ENCODE measurements at places on chromosomes 4 and X.

GRCh38 chr4:110415041-110415440 lies 60.9 kb upstream of the ENPEP start:
- DNase-seq = no peak

DNA sequence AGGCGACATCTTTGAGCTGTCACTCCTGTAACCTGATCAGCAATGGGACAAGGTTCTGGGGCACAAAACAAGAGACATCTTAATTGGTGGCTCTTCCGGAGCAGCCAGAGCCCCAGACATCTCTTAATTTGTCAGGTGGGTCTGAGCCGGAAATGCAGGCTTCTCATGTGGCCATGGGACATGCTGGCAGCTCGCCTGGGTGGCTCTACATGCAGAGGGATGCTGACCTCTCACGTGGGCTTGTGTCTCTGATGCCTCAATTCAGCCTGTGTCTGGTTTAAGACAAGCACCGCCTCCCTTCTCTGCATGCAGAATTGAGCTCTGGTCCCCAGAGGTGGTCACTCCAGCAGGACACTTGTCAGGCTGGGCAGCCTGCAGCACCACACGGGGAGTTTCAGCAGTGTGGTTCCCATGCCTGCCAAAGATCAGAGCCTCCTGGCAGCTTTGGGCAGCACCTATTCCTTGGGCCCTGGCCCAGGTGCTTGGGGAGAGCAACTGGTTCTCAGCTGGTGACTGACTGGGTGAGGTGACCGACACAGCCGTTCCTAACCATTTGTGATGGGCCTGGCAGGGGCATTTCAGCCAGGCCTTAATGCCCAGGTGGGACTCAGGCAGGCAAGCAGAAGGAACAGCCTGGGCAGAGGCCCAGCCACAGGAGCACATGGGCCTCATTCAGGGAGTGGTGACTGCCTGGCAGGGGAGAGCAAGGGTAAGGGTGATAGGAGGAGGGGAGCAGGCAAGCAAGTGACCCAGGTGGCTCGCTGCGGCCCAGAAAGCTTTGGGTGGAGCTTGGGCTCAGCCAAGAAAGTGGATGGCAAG lies 53.4 kb downstream of the HMX1 start:
- no peak for DNase-seq

DNA sequence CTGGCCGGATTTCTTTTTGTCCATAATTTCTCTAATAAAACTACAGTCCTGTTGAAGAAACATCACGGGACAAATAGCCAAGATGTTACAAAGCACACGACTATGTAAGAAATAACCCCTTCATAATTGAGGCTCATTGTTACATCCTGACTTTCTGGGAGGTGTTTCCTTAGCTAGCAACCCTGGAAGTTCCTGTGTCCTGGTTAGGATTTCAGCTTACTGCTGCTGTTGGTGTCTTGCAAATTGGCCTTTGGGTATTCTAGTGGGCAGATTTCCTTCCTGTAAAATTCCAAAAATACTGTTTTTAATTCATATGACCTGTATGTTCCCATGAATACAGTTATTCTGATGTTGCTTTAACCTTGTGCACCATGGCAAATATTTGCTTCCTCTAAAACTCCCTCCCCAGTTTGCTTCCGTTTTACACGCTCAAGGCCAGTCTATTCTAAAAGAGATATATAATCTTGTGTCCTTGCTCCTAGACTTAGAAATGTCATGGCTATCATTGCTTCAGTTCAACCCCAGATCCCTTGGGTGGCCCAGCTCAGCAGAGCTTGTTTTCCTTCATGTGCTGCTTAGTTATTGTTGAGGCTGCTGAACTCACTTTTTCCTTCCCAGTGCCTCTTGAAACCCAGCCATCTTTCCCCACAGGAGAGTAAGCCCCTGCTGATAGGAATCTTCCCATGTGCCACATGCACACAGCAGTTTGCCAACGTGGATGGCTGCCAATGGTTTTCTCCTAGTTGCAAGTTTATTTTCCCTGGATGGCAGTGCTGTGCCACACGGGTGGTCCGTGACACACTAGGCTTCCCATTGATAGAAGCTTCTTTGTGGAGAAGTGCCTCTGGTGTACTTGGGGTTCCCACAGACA lies 75.8 kb downstream of the TSPAN7 start:
- DNase-seq = no peak

DNA sequence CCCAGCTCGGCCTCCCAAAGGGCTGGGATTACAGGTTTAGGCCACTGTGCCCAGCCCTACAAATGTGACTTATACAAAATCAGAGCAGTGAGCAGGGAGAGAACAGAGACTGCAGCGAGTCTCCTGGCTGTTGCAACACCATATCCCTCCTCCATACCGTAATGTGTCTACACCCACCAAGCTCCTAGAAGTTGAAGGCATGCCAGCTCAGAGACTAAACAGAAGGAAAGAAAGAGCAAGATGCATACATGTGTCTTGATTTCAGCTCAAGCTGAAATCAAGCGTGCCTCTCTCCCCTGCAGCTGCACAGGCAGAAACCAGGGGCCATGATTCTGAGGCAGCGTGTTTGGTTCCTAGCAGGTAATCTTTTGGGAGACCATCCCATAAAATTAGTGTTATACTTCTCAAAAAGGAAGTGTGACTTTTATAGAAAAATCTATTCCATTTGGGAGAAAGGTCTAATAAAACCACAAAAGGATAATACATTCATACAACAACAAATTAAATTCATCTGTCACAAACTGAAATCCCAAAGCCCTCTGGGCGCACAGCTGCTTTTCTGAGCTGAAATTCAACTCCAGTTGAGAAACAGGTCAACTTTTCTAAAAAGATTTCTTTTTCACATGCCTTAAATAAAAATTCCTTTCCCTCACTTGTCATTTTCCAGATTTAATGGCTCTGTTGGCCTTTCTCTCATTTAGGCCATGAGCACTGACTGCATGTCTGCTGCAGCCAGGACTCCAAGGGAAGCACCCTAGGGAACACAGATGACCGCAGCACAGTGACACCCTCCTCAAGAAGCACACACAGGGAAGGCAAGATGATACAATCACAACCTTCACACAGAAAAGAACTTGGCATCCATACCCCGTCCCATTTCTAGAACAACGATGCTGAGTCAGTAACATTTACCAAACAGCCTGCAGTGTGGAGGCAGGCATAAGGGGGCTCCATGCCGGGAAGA lies 34.4 kb downstream of the AFAP1 start:
- no peak for DNase-seq

DNA sequence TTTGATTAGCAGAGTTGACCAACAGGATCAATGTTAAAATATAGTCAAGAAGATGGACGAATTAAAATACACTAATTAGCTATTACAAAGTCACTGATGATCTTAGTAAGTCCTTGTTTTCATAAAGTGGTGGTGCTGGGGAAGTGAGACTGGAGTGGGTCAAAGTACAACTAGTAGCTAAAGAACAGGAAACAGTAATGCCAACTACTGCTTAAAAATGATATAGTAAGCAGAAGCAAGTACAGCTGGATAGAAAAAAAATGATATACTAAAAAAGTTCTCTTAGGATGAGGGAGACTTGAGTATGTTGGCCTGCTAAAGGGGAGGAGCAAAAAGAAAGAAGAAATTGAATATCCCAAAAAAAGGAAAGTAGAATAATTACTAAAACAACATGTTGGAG lies 580.8 kb upstream of the FTHL17 start:
- no peak for DNase-seq

GRCh38 chr4:147526272-147526654 lies 45.4 kb downstream of the EDNRA start:
- DNase-seq = no peak

- DNase-seq = no peak
Measured at GRCh38 chrX:118976599-118977340, 2.4 kb downstream of the LONRF3 start.

- no peak for DNase-seq
Measured at GRCh38 chr4:60020389-60020788, 1179.7 kb upstream of the ADGRL3 start.

DNA sequence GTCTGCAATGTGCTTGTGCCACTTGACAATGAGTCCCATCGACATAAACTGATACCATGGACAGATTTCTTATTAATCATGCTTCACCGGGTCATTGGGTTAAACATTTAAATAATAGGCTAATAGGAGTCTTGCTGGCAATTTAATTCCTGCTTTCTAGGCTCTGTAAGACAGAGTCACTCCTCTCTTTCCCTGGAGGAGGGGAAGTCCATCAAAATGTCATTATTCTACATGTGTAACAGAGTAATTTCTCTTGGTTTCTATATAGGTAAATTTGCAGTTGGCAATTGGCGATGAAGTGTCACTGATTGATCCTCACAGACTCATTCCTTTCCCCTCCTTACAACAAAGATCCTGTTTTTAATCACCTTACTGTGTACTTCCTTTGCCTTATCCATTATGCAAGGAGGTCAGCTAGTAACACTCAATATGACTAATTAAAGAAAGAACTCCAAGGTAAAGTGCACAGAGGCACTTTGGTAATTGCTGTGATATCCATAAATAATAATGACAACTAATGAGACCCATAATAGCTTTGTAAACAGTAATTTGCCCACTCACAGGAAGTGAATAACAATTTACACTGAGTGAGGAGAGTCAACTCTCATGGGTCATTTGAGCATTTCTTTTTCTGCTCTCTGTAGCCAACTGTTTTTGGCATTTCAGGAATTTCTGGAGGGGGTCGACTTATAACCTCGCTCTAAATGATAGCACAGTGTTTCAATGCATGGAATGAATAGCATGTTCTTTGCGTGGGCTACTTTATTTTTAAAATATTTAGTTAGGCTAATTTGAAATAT lies 184.0 kb downstream of the UGT8 start:
- DNase-seq = no peak

DNA sequence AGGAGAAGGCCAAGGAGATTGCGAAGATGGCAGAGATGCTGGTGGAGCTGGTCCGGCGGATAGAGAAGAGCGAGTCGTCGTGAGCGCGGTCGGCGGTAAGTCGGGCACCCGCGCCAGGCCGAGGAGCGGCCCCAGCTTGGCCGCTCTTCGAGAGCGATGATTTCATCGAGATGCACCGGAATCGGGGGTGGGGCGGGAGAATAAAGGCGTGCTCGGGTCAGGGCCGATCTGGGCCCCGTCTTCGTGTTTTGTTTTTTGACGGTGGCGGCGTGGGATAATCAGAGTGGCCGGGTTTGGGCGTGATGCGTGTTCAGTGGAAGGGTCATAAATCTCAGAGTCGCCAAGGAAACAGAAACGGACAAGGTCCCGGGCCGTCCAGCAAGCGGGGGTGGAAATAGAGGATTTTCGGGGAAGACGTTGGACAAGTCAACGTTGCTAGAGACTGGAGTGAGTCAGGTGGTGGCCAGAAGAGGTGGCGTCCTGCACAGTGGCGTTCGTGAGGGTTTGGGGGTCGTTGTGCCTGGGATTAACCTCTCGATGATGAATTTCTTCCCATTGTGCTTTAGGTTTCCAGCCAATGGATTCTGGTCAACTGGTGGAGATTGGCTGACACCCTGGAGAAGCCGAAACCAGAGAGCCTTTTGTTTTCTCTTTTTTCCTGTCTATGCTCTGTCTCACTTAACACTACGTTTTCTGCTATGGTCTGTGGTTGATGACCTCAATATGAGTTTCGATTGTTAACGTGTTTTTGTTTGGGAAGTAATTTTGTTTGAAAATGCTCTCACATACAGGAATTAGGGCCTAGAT lies 882 bp downstream of the MRFAP1 start:
- DNase-seq = peak; percentile 31

- DNase-seq = no peak
Measured at GRCh38 chr4:152776352-152776751, 3.2 kb downstream of the TIGD4 start.

DNA sequence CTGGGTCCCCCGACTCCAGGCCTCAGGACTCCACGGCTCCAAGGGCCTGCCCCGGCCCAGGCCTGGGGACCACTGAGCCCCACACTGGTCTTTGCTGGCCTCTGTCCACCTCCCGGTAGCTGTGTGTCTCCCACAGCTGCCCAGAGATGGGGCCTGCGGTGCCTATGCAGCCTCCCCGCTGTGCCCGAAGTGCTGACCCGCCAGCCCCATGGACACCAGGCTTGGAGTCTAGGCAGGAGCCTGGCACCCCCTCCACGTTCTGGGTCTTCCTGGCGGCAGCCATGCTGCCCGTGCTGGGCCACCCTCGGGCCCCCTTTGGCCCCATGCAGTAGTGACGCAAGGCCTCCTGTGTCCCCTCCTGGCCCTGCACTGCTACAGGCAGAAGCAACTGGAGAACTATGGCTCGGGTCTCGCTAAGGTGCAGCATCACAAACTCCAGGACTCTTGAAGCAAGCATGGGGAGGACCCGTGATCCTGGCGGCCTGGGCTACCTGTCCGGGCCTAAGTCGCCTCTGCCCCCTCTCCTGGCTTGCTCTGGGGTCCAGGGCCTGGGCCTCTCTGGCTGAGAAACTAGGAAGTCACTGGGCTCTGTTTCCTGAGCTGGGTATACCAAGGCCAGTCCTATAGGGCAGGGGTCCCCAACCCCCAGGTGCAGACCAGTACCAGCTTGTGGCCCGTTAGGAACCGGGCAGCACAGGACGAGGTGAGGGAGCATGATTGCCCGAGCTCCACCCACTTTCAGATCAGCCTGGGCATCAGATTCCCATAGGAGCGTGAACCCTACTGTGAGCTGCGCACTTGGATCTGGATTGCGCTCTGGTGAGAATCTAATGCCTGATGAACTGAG lies 917 bp downstream of the MYL5 start:
- no peak for DNase-seq

GRCh38 chr4:6461301-6462165 lies 10.9 kb downstream of the PPP2R2C start:
- DNase-seq = no peak

GRCh38 chrX:122866532-122866931 lies 317.5 kb upstream of the GRIA3 start:
- DNase-seq = no peak

DNA sequence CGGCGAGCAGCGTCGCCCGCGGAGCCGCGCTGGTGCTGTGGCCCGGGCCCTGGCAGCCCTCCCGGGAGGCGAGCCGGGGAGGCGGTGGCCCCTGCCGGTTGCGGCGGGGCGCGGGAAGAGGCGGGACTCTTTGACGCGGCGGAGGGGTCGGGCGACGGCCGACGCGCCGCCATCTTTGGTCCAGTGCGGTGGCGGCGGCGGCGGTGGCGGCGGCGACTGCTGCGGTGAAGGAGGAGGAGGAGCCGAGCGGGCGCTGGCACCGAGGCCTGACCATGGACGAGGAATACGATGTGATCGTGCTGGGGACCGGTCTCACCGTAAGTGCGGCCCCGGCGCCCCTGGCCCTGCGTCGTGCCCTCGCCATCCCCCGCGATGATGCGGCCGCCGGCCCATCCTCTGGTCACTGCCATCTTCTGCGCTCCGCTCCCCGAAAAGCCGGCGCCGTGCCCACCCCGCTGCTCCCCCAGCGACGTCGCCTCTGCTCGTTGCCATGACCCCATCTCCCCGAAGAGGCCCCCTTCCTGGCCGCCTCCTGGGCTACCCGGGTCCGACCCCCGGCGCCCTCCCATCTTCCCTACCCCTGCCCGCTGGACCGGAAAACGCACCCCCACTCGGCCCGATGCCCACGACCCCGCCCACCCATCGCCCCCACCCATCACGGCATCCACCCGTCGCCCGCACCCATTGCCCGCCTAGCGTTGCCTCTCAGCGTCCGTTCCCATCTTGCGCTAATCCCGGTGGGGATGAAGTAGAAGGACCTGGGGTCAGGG lies at the start of gene GDI1:
TSS of gene GDI1 (plus strand) at position 172 of the 770 bp plus-strand sequence. CDS start at position 273, 101 bp downstream.
- DNase-seq = peak; percentile 46

GRCh38 chr4:156933633-156934258 lies 37.9 kb downstream of the PDGFC start:
- no peak for DNase-seq

GRCh38 chrX:154485150-154486051 lies 1.0 kb downstream of the UBL4A start:
- DNase-seq = no peak
